ENCODE measurements at places on chromosomes 11 and 22.
A peak's percentile ranks its signal among the peaks of the same experiment; 100 is the strongest.

- DNase-seq = no peak
Measured at GRCh38 chr11:110453684-110454354, 24.1 kb downstream of the FDX1 start.

DNA sequence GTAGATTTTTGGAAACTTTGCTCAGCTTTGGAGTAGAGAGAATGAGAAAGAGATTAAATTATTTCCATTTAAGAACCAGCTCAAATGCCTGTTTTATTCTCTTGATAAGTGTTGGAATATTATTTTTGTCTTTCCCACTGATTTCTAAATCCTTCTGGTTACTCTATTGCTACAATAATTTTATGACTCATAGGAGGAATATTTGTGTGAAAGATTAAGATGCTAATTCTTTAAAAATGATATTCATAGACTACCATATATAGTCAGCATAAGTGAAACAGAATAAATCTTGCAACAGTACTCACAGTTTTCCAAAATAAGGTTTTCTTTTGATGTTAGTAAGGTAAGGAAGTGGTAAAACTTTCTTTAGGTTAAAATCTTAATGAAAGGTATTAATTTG, 60.9 kb downstream of the YAP1 start:
- no peak for DNase-seq

GRCh38 chr22:47850644-47851151, 1088.2 kb downstream of the TBC1D22A start:
- no peak for DNase-seq

DNA sequence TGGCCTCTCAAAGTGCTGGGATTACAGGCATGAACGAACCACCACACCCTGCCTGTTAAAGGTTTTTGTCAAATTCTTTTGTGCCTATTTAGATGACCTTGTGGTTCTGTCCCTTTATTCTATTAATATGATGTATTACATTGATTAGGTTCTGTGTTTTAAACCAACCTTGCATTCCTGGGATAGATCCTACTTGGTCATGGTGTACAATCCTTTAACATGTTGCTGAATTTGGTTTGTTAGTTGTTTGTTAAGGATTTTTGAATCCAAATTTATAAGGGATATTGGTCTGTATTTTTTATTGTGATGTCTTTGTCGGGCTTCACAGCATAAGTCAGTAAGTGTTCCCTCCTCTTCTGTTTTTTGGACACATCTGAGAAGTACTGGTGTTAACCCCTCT, 29.0 kb upstream of the CLDN5 start:
- DNase-seq = no peak

- no peak for DNase-seq
Measured at GRCh38 chr22:37855462-37855861, 6.2 kb downstream of the EIF3L start.

DNA sequence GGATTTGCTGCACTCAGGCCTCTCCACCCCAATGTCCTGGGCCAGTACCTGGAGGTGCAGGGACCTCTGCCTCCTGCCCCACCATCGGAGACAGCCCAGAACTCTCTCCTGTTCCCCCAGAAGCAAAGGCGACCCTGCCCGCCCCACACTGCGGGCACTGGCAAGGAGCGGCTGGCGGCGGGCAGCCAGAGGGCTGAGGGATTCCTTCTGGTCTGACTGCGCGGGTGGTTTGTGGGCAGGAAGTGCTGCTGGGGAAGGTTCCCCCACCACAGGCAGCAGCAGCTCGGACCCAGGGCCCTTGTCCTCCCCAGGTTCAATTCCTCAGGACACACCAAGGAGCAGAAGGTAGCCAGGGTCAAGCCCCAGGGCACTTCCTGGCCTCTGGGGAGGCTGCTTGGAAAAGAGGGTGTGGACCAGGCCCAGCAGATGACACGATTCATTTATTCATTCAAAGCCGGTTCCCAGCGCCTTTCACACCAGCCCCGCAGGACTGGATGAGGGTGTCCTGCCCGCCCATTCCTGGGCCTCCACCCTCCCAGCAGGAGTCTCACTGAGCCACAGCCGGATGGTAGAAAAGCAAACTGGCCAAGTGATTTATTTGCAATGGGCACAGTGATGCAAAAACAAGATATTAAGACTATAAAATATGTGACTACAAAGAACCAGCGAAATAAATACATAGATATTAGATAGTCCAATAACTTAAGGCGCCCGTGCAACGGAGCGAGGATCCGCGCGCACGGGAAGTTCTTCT, 1.2 kb downstream of the PHLDA2 start:
- peak; percentile 59 for DNase-seq

DNA sequence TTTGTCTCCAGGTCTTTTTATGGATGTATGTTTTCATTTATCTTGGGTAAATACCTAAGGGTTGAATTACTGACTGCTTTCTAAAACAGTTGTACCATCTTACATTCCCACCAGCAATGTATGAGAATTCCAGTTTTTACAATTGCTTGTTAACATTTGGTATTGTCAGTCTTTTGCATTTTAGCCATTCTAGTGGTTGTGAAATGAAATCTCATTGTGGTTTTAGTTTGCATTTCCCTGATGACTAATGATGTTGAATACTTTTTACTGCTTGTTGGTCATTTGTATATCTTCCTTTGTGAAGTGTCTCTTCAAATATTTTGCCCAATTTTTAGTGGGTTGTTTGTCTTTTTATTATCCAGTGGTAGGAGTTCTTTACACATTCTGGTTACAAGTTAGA, 92.8 kb downstream of the ARFGAP2 start:
- DNase-seq = no peak

Measured in HuH-7 (cell line).